ENCODE measurements at places on chromosomes 3 and 15. TPM values are rescaled to one million over a fixed set of nuclear protein-coding genes. Genes with fewer than 3 reads are reported as not detected.

The CPLX3 gene
- 0.82 TPM for total RNA-seq

The CLSTN2 gene
- 11.8 TPM for total RNA-seq

The OCA2 gene
- total RNA-seq: 4.5 TPM

DNA sequence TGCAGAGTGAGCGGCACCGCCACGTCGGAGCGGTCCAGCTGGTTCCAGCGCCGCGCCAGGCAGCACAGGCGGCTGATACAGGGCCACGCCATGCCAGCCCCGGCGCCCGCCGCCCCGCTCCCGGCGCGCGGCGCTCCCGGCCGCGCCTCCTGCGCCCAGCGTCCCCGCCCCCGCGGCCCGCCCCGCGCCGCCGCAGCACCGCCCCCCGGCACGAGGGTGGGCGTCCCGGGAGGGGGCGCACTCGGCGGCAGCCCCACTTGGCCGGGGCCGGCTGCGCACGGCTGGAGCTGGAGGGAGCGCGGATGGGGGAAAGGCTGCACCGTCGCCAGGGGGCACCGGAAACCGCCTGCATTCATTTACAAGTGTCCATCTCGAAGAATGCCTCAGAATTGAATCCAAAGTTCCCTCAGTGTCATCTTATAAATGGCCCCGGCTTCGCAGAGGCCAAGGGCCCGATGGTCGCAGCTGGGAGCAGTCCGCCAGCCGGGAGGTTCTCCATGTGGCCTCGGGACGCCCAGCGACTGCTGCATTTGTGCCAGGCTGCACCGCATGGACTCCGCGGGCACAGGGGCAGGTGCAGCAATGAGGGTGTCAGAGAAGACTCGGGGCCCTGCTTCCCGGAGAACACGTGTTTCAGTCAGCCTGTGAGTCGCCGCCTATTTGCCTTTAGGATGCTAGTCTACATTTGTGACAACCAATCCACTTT, at the start of gene MAP6D1:
MAP6D1 (minus strand) TSS at position 122 of the 706 bp plus-strand sequence; CDS start at position 92, 30 bp downstream.
- peak; percentile 82 for DNase-seq

DNA sequence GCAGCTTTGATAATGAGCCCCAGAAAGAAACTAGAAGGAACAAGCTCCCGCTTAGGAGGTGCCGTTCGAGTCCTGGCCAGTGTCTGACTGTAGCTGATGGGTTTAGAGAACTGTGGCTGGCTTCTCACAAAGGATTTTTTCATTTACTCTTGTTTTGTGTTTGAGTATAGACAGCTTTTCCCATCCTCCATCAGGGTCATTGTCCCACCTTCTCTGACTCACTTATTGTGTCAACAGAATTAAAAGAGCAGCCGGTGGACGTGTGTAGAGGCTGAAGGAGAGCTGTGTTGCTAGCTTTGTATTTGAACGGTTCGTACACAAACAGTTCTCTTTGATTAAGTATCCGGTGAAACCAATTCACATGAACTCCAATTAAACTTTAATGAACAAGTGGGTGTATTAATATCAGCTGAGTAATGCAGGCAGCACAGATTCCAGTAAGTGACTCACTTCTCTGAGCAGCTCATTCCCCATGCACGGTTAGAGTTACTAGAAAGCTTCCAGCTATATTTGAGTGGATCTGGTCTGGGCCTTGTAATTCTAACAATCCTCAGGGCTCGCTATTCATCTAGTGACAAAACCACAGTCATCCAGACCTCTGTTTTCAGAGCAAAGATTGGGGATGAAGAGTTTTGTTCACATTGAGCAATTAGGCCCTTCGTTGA, 141.0 kb downstream of the LPP start:
- no peak for DNase-seq

GRCh38 chr3:42035007-42035406, 56.1 kb upstream of the TRAK1 start:
- no peak for DNase-seq

- no peak for DNase-seq
These were observed 187.8 kb downstream of the NSMCE3 start for GRCh38 chr15:29081781-29082180.

All from frontal cortex (tissue), 4 donors.